Activated CD4-positive, alpha-beta T cell treated with anti-CD3 and anti-CD28 coated beads, Interleukin-2, amount 50 U/mL, for 1 hour (primary cell): ENCODE measurements at places on chromosomes 3 and 15.

GRCh38 chr3:82186017-82186416 lies 424.6 kb upstream of the GBE1 start:
- DNase-seq, result no peak

DNA sequence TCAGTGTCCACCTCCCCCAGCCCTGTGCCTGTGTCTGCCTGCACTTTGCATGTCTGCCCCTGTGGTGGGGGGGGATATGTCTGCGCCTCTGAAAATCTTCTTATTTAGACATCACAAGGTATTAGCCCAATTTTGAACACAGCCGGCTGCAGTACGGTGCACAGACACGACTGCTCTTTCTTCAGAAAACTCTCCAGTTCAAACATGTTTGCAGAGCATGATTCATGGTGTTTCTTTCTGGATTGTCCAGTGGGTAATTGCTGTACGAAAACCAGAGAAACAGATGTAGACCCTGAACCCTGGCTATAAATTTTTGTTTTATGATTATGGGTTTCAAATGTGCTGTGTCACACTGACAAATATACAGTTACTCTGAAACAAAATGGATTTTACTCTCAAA lies 3.4 kb upstream of the RARB start:
- DNase-seq, result no peak

DNA sequence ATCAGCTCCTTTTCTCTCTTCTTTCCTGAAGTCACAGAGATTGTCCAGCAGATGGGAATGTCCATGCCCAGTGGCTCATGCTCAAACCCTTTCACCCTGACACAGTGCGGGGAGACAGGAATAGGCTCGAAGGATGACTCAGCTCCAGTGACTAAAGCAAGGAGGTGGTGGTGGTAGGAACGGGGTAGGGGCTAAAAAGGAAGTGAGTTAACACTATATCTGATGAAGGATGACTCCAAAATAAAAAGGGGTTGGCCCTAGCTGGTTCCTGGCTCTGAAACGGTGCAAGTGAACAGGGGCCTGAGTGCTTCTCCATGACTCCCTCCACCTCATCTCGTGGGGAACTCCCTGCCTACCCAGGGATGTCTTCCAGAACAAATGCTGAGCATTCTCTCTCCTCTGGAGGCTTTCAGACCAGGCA lies 167.4 kb upstream of the LPP start:
- DNase-seq, result no peak

GRCh38 chr3:57694146-57694545 lies 1.3 kb upstream of the DENND6A start:
- DNase-seq, result no peak
